ENCODE measurements at places on chromosomes 11 and 22.

- H3K4me3 ChIP-seq: no peak overlapping the region
- no peaks in the 10 kb centered on the region for H3K36me3 ChIP-seq
- no peaks in the 10 kb centered on the region for H3K4me1 ChIP-seq
- peak; percentile 23 for DNase-seq
- no peak overlapping the region for H3K27ac ChIP-seq
- no peaks in the 10 kb centered on the region for H3K27me3 ChIP-seq
Observed at GRCh38 chr11:62324731-62325556, 12.3 kb upstream of the ASRGL1 start.

GRCh38 chr11:45333001-45333971, 47.1 kb upstream of the SYT13 start:
- H3K36me3 ChIP-seq: no peaks in the 10 kb centered on the region
- DNase-seq: no peak
- H3K27me3 ChIP-seq: no peaks in the 10 kb centered on the region
- no peak overlapping the region for H3K4me3 ChIP-seq
- H3K4me1 ChIP-seq: no peaks in the 10 kb centered on the region
- no peak overlapping the region for H3K27ac ChIP-seq

DNA sequence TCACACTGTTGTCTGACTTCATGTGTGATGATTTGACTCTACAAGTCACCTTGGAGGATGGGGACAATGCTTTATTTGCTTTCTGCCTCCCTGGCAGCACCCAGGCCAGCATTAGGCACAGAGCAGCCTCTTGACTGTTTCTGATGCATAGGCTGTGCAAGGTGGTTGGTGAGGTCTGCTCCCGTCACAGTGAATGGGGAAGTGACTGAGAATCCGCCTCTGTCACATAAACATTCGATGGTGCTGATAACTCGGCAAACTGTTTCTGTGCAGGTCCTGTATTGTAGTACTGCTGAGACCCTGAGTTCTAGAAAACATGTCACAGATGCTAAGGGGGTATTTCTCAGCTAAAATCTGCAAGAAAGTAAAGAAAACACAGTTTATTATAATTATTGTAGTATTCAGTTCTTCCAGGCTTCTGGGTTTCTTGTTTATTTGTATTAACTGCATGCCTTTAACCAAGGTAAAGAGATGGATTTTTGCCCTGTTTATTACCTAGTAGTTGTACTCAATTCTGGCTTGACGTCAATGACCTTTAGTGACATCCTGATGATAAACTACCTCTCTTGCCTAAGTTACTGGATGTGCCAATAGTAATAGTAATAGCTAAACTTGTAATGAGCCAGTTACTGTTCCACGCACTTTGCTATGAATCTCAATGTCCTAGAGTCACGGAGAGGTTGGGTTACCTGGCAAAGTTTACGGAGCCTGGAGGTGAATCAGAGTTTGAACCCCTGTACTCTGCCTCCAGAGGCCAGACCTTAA, 24.8 kb upstream of the RCN1 start:
- DNase-seq: no peak
- no peak overlapping the region for H3K4me3 ChIP-seq
- H3K27ac ChIP-seq: no peak overlapping the region
- no peaks in the 10 kb centered on the region for H3K27me3 ChIP-seq
- no peaks in the 10 kb centered on the region for H3K36me3 ChIP-seq

GRCh38 chr11:11973361-11973800, 35.0 kb downstream of the DKK3 start:
- peak; percentile 43 for DNase-seq
- peak overlapping the region; percentile 14 for H3K27ac ChIP-seq
- no peaks in the 10 kb centered on the region for H3K27me3 ChIP-seq
- no peaks in the 10 kb centered on the region for H3K36me3 ChIP-seq

GRCh38 chr11:36628765-36629244, 30.8 kb upstream of the RAG2 start:
- no peak for DNase-seq
- no peak overlapping the region for H3K27ac ChIP-seq
- H3K4me1 ChIP-seq: no peaks in the 10 kb centered on the region
- H3K4me3 ChIP-seq: no peak overlapping the region

DNA sequence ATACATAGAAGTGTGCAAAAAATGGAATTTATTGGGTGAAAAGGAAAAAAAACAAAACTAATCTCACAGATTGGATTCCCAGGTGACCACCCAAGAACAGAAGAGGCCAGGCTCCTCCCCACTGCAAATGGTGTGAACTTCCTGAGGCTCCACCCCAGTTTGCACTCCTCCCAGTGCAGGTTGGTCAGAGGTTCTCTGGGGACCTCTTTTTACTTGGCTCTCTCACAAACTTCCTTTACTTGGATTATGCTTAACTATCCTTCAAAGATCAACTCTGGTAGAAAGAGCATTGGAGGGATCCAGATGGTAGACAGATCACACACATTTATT, 138.9 kb upstream of the CCDC90B start:
- H3K4me1 ChIP-seq: no peaks in the 10 kb centered on the region
- H3K27ac ChIP-seq: no peak overlapping the region
- H3K27me3 ChIP-seq: no peaks in the 10 kb centered on the region

DNA sequence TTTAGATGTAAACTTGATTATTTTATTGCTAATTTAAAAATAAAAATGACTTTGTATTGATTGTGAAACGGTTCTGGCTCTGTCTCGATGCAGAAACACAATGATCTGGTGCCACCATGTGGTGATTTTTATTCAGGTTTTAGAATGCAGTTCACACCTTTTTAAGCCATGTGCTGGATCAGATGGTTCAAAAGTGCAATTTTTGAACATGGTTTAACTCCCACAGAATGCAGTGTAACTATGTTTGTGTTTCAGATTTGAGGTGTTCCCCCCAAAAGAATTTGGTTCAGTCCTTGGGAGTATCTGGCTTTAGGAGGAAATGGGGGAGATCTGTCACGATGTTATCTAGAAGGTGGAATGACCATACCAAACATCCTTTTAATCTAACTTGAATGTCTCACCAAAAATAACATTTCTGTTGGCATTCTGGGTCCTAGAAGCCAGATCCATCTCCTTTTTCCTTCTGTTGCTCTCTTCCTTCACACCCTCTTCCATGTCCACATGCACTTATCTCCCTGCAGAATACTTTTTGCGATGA, 7.9 kb downstream of the MRPL16 start:
- H3K4me1 ChIP-seq: peaks cover 13% of the 10 kb centered on the region
- no peak overlapping the region for H3K4me3 ChIP-seq
- H3K27ac ChIP-seq: no peak overlapping the region
- DNase-seq: no peak
- H3K36me3 ChIP-seq: no peaks in the 10 kb centered on the region

DNA sequence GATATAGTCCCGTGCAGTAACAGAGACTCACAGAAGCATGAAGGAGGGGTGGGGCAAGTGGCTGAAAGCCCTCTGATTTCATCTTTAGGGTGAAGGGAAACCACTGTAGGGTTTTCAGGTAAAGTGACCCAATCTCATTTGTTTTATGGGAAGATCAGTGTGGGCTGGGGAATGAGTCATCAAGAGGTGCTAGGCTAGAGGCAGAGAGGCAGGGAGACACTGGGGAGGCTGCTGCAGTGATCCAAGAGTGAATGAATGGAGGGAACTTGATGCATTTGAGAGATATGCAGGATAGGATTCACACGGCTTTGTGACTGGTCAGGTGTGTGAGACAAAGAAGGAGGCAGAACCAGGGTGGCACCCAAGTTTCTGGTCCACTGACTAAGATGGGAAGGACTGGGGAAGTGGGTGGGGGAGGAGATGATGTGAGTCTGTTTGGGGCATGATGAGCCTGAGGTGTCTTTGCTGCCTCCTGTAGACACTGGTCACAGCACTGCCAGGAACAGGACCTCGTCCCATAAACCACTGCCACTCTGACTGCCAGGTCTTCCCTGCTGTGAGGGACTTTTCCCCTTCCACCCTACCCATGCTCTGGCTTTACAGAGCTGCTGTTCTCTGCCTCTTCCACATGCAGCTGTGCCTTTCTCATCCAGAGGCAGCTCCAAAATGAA, 239.0 kb downstream of the TENM4 start:
- H3K4me3 ChIP-seq: no peak overlapping the region

DNA sequence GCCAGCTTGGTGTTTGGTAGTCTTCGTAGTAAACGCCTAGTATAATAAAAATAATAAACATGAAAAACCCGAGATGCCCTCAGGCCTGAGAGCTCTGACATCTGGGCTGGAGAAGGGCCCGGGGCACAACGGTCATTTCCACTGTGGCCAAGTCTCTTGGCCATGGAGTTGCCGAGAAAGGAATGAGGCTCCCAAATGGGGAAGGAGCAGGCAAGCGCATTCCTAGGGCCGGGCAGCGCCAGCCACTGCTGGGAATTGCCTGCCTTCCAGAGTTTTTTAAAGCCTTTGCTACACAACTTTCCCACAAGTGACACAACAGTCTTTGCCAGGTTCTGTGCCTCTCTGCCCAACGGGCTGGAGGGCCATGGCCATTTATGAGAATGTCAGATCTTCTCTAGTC, 103.4 kb downstream of the NAV2 start:
- H3K27me3 ChIP-seq: no peaks in the 10 kb centered on the region
- H3K4me1 ChIP-seq: no peaks in the 10 kb centered on the region
- H3K27ac ChIP-seq: no peak overlapping the region

DNA sequence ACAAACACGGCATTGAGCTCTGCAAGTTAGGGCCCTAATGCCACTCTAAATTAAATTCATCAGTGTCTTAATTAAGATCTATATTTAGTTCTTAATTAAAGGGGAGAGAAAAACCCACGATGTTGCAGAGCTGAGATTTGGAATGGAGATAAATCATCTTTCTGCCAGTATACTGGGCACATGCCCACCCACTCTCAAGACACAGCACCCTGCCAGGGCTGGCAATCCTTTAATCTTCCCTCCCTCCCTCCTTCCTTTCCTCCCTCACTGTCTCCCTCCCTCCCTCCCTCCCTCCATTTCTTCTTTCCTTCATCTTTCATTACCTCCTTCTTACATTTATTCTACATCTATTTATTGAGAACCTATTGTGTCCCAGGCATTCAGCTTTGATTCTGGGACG, 194.8 kb downstream of the BUD13 start:
- H3K4me1 ChIP-seq: no peaks in the 10 kb centered on the region
- DNase-seq: no peak
- no peaks in the 10 kb centered on the region for H3K36me3 ChIP-seq
- H3K27me3 ChIP-seq: peaks cover 16% of the 10 kb centered on the region

DNA sequence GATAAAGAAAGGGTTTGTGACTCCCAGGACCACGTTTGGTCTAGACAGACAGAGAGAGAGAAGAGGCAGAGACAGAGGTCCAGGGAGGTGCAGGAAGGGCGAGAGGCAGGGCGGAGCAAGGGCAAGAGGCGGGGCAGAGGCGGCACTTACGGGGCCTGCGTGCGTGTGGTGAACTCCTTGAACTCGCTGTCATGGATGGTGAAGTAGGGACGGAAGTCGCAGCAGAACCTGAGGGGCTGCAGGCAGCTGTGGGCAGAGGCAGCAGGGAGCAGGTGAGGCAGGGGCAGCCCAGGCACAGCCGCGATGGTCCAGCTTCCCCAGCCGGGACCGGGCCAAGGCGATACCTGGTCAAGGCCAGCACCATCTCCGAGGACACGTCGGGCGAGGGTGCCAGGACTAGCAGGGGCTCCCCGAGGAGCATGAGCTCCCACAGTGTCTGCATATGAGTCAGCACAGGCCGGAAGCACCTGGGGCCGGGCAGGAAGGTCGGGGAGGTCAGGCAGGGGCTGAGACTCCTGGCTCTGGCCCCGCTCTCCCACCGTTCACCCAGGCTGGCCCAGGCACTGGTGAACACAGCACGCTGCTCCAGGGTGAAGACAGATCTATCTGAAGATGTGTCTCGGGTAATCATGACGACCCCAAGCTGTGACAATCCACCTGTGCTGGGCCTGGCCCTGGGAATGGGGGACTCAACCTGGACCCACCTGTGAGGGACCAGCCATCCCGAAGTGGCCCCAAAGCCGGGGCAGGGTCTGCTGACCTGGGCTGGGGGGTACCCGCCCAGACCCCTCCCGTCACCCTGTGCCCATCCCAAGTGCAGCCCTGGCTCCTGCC, 7.2 kb upstream of the PLXNB2 start:
- no peaks in the 10 kb centered on the region for H3K36me3 ChIP-seq
- peak overlapping the region; percentile 46 for H3K27ac ChIP-seq
- peak overlapping the region; percentile 46 for H3K4me3 ChIP-seq
- peak; percentile 91 for DNase-seq
- H3K4me1 ChIP-seq: peaks cover 8% of the 10 kb centered on the region

DNA sequence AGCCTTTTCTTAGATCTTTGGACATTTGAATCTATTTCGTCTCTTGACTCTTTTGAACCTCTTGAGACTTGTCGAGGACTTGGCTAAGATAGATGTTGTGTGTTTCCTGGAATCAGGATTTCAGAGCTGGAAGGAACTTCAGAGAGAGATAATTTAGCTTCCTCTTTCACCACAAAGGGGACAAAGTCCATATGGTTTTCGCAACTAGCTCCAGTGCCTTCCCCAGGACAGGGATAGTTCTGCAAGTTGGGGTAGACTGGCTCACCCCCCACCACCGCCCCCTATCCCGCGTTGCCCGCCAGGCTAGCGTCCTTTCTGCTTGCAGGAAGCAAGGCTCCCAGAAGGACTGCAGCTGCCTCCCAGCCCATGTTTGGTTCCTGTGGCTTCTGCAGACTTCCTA, 75.7 kb upstream of the MYO18B start:
- H3K27me3 ChIP-seq: no peaks in the 10 kb centered on the region
- no peak for DNase-seq
- no peak overlapping the region for H3K4me3 ChIP-seq
- no peak overlapping the region for H3K27ac ChIP-seq
- H3K4me1 ChIP-seq: peaks cover 9% of the 10 kb centered on the region
- no peaks in the 10 kb centered on the region for H3K36me3 ChIP-seq

- H3K4me3 ChIP-seq: peak overlapping the region; percentile 57
- H3K36me3 ChIP-seq: no peaks in the 10 kb centered on the region
- H3K27ac ChIP-seq: peak overlapping the region; percentile 3
- H3K27me3 ChIP-seq: no peaks in the 10 kb centered on the region
Observed at GRCh38 chr11:103109818-103110388, 677 bp downstream of the DYNC2H1 start.

GRCh38 chr11:57679396-57679795, 11.5 kb downstream of the ZDHHC5 start:
- no peaks in the 10 kb centered on the region for H3K36me3 ChIP-seq
- no peaks in the 10 kb centered on the region for H3K4me1 ChIP-seq
- no peaks in the 10 kb centered on the region for H3K27me3 ChIP-seq
- H3K4me3 ChIP-seq: no peak overlapping the region

DNA sequence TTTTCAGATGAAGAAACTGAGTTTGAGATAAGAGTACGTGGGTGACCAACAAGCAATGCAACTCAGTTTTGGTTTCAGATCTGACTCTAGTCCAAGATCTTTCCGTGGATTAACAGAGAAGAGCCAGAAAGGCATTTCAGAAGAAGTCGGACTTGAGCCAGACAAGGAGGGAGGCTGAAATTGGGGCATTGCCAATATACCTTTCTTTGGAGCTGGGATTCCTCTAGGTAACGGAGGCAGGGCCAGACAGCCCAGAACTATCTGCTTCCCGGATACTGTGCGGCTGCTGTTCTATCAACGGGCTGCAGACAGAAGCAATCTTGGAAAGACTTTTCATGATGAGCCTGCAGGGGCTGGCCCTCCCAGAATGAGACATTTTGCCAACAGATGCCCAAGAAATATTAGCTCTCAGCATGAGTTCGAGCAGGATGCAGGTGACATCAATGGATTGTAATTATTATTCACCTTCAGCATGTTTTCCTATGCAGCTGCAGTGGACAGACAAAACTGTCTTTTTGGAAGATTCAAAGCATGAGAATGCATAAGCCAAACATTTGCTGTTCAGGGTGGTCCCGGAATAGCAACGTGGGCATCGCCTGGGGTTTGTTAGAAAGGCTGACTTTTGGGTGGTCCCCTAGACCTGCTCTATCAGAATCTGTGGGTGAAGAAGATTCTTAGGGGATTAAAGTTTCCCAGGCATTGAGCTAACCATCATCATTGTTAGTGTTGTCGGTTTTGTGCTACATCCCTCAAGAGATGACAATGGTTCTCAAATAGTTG, 95.7 kb downstream of the SCN3B start:
- no peaks in the 10 kb centered on the region for H3K27me3 ChIP-seq
- H3K4me1 ChIP-seq: no peaks in the 10 kb centered on the region
- no peak overlapping the region for H3K4me3 ChIP-seq
- DNase-seq: no peak
- H3K27ac ChIP-seq: no peak overlapping the region

Measured in Peyer's patch (tissue), 4 donors.